H1 (cell line): ENCODE measurements at places on chromosomes 1 and 21. TPM values are rescaled to one million over a fixed set of nuclear protein-coding genes. Genes with fewer than 3 reads are reported as not detected.

Gene CDKN2C
- 0.05 TPM in 1 of 2 replicates, not detected in the other for polyA plus RNA-seq

Gene IRF6
- 8.1 and 9.6 TPM in 2 replicates for polyA plus RNA-seq

Gene SH2D1B
- polyA plus RNA-seq: not detected in 2 replicates

Gene EEIG2
- polyA plus RNA-seq: 2.7 and 6.1 TPM in 2 replicates

Gene ERICH3
- polyA plus RNA-seq: 0.02 TPM in 1 of 2 replicates, not detected in the other

Gene ARHGAP30
- 0.27 and 0.50 TPM in 2 replicates for polyA plus RNA-seq

Gene VPS13D
- 9.7 and 10.9 TPM in 2 replicates for polyA plus RNA-seq

Gene GJA5
- polyA plus RNA-seq: 1.2 and 2.0 TPM in 2 replicates

Gene MYBPH
- not detected in 2 replicates for polyA plus RNA-seq

Gene CA6
- not detected in 2 replicates for polyA plus RNA-seq

Gene IGSF8
- polyA plus RNA-seq: 132 and 166 TPM in 2 replicates

Gene NTMT2
- polyA plus RNA-seq: 0.17 and 0.38 TPM in 2 replicates

Gene NBPF4
- polyA plus RNA-seq: not detected in 2 replicates

Gene TMPRSS15
- not detected in 2 replicates for polyA plus RNA-seq

Gene KRTAP12-2
- polyA plus RNA-seq: 0.46 and 0.50 TPM in 2 replicates

Gene RXRG
- not detected in 2 replicates for polyA plus RNA-seq

Gene PADI3
- 0.94 and 1.9 TPM in 2 replicates for polyA plus RNA-seq
